Activated CD8-positive, alpha-beta memory T cell treated with anti-CD3 and anti-CD28 coated beads, Interleukin-2, amount 10 ng/mL, durations not matched to agents 7 days and 5 days (primary cell): ENCODE measurements at places on chromosomes 1 and 21. TPM values are rescaled to one million over a fixed set of nuclear protein-coding genes. Genes with fewer than 3 reads are reported as not detected.

DNA sequence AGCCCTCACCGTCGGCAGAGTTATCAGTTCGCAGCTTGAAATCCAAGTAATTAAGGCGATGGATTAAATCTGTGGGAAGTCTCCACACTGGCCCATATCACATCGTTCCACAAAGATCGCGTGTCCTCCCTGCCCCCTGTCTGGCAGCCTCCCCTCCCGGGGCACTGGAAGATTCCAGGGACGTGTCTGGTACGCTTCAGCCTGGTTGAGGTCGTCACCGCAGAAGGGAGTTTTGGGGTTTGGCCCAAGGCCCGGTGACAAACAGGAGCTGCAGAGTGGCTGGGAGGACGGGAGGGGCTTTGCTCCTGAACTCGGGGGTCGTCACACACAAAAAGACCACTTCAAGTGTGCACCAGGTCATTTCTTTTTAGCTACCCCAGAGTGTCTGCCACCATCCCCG lies 51.1 kb downstream of the PRDM16 start:
- DNase-seq: no peak

DNA sequence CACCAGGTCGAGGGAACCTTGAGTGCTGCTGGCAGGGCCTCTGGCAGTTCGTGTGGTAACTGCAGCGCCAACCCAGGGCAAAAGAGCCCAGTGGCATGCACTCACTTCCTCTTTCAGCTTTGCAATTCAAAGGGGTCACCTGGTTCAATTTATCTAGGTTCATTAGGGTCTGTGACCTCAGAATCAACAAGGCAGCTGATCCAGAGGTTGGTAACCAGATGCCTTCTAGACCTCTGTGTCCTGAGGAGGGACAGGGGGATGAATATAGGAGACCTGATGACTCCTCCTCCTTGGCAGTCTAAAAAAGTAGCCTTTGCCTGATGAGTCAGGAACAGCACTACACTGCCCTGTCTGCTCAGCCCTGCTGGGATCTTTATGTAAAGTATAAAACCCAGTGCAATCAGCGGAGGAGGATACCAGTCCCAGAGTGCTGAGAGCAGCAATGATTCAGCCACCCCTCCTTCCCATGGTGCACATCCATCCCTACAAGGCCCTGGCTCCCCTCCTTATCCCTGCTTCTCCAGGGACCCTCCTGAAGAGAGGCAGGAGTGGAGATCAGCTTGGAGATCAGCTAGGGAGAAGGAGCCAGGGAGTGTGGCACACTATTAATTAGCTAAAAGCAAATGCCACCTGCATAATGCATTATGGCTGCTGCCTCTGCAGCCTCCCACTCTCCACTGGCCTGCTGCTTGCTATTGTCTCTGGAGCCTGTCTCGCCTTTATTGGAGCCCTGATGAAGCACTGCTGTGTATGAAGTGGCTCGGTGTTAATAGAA lies 11.2 kb upstream of the FMOD start:
- DNase-seq: no peak

DNA sequence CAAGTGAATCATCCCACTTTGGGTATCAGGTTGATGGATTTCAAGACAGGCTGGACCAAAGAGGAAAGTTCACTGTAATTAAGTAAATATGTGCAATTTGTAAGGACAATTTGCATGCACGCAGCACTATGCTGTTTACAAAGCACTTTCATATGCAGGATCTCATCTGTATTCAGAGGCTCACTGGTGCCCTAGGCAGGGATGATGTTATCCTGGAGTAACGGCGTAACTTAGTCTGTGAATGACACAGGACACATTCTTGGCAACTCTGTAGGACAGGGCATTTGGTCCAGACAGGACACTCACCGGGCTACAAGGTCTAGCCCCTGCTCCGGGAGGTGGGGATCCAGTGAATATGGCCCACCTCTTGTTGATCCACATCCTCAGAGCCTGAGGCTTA lies 365.4 kb upstream of the DUSP10 start:
- DNase-seq: no peak

GRCh38 chr1:85078903-85079302 lies 30.6 kb upstream of the MCOLN3 start:
- no peak for DNase-seq

Gene CD101
- total RNA-seq: 1.4 TPM

Gene PSRC1
- total RNA-seq: 36.1 TPM

Gene ELOVL1
- total RNA-seq: 64.4 TPM

Gene PDIK1L
- 18.3 TPM for total RNA-seq

DNA sequence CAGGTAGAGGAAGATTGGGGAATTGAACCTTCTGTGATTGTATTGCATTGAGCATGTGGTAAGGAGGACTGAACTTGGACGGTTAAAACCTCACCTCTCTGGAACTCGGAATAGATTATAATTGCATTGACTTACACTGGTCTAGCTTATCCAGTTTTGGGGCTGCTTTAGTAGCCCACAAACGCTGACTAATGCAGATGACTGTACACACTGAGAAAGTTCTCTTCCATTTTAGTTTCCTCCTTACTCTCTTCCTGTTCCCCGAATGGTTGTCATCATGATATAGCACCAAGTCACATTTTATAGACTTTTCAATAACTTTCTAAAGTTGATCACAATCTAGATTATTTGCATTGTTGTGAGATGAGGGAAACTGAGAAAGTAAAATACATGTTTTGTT lies 78.2 kb downstream of the NFIA start:
- DNase-seq: no peak

Gene S100A7
- not detected for total RNA-seq

GRCh38 chr1:23368562-23369334 lies 888 bp downstream of the ZNF436 start:
- peak; percentile 90 for DNase-seq

Gene GFI1
- total RNA-seq: 101 TPM

GRCh38 chr21:36516281-36516680 lies 36.4 kb upstream of the CLDN14 start:
- DNase-seq: no peak

Gene FLG
- not detected for total RNA-seq

DNA sequence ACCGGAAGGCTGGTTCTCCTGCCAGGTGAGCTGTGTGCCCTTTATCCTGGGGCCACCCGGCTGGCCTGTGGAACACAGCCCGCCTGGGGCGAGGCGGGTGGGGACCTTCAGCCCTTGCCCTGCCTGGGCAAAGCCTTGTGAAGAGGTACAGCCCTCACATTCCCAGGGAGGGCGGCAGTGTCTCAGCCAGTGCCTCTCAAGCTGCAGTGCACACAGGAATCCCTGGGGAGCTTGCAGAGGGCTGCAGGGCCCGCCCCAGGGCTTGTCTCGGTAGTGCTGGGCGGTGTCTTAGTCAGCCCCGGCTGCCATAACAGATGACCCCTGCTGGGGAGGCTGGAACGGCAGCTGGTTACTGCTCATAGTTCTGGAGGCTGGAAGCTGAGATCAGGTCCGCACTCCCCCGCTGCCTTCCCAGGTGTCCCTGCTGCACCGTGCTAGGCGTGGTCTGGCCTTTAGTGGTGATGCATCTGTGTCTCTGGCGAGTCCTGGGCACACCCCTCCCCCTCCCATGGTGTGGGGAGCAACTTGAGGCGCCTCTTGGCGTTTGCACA lies 12.6 kb downstream of the DFFB start:
- DNase-seq: no peak

GRCh38 chr1:57860325-57860724 lies 436.5 kb upstream of the DAB1 start:
- DNase-seq: no peak

DNA sequence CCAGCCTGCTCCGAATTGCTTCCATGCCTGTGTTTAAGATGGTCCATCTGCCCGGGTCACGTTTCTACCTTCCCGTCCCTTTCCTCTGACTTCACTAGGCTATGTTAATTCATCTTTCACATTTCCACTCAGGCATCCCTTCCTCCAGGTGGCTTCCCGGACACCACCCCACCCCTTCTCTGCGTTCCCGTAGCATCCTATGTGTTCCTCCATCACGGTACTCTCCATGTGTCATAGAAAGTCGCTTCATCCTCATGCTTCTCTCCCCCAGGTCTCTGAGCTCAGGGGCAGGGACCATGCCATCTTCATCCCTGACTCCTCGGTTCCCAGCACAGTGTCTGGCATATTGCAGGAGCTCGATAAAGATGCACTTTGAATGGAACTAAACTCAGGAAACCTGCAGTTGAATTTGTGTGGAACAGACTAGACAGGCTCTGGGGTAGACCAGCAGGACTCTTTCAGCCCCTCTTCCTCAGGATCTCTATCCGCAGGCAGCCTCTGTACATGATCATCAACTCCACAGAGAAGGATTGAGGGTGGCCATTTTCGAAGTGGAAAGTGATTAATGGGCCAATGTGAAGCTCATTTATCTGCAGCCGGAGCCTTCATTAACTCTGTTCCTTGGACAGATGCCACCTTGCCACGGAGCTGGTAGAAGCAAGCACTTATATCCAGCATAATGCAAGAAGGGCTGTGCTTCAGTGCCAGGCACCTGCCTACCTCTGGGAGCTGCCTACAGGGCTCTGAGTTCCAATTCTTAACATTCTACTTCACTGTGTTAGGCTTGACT lies 9.1 kb downstream of the C1orf226 start:
- no peak for DNase-seq

DNA sequence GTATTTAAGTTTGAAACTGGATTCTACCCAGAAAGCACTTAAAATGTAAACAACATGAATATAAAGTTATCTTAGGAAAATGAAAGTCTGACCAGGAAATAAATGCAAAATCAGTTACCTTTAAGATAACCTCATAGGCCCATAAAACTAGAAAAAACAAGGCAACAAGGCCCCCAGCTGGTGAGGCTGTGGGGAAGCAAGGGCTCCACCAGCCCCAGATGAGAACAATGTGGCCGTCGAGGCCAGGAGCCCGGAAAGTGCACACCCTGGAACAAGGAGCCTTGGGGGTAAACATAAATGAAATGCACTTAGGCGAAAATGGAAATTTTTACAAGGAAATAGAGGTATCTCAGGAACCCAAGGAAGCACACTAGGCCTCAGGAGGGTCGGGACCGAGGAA lies 37.9 kb upstream of the BMP8B start:
- no peak for DNase-seq

GRCh38 chr21:44497703-44498126 lies 42.3 kb downstream of the KRTAP10-1 start:
- DNase-seq: no peak

DNA sequence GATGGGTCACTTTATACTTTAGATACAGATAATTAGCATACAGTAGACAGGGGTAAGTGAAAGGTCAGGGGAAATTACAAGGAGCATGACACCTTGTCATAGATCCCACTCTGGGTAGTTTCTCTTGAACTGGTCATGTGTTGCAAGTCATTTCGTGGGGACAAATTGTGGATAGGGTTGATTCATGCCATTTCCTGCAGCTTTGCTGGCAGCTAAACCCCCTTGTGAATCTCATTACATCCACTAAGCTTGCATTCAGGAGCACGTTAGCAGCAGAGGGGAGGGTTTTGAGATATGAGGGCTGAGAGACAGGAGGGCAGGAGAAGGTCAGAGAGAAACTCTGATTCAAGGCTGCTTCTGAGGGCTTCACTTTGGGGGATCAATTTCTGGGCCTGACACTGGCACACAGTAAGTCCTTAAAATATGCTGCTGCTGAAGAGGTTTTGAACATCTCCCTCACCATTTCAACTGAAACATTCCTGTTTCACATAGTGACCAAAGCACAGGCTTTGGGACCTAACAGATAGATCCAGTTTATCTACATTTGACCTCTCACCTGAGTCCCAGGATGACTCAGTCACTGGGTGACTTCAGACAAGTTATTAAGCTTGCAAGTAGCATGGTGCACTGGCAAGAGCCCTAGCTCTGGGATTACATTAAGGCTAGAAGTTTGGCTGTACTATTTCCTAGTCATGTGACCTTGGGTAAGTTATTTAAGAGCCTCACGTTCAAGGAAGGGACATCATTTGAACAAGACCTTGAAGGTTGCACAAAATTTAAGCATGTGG lies 206.0 kb upstream of the USP24 start:
- DNase-seq: no peak

- no peak for DNase-seq
These were observed at the start of gene SELENBP1 for GRCh38 chr1:151372058-151372934. TSS of gene SELENBP1 (minus strand) at chr1:151372705. CDS start at chr1:151372641, 64 bp downstream.

DNA sequence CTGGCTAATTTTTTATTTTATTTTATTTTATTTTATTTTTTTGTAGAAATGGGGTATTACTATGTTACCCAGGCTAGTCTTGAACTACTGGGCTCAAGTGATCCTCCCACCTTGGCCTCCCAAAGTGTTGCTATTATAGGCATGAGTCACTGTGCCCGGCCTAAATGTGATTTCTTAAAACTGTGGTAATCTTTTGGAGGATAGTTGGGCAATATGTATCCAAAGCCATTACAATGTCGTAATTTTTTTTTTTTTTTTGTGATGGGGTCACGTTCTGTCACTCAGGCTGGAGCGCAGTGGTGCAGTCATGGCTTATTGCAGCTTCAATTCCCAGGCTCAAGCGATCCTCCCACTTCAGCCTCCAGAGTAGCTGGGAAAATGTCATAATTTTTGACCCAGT lies 14.2 kb downstream of the ETV3L start:
- no peak for DNase-seq

GRCh38 chr1:227885648-227886502 lies 61.9 kb downstream of the WNT9A start:
- peak; percentile 36 for DNase-seq

DNA sequence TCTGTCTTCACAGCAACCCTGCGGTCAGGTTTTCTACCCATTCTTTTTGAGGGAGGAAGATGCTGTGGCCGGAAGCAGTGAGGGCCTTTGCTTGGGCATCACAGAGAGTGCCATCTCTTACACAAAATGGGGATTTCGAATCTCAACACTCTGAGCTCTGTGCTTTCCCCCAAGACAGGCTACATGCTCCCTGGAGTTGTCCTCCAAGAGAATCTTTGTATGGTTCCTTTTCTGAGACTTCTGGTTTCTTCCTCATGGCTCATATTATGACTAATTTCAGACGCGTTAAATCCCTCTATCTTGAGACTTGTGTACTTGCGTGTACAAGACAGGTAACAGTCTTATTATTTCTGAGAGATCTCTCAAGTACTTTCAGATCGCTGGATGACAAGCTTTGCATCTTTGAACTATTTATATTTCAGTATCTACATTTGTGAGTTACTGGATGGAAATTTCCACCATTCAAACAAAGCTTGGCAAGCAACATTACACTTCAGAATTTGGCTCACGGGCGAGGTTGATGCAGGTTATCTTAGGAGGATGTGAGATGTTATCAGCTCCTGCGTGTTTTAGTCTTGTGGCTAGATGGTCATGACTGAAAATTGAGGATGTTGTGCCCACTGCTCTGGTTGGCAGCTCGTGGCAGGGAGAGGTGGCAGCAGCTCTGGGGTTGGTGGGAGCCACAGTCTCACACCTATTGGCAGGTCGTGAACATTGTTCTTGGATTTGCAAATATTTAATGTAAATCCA lies 19.4 kb downstream of the ABCG1 start:
- DNase-seq: peak; percentile 74

Gene HSD3B1
- total RNA-seq: not detected

DNA sequence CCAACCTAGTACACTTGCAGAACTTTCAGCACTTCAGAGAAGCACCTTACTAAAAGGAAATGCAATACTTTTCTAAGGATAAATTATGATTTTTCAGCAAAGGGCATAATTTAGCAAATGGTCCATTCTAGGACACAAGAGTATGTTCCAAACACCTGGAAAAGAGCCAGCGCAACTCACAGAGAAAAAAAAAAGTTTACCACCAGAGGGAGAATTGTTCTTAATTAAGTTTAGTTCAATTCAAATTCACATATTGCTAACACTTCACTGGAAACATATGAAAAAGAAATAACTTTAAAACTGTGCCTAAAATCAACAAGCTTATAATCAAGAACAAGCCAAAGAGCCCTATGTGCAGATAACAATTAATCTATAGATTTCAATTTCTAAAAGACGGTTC lies 338.1 kb downstream of the SEC16B start:
- DNase-seq: no peak
